Keratinocyte (primary cell): ENCODE measurements at places on chromosomes 1 and 21.

- no peak for DNase-seq
- H3K4me3 ChIP-seq: no peak overlapping the region
- H3K4me1 ChIP-seq: no peaks in the 10 kb centered on the region
- H3K36me3 ChIP-seq: no peaks in the 10 kb centered on the region
- H3K27me3 ChIP-seq: no peaks in the 10 kb centered on the region
Measured at GRCh38 chr1:88150330-88150729, 533.7 kb upstream of the PKN2 start.

DNA sequence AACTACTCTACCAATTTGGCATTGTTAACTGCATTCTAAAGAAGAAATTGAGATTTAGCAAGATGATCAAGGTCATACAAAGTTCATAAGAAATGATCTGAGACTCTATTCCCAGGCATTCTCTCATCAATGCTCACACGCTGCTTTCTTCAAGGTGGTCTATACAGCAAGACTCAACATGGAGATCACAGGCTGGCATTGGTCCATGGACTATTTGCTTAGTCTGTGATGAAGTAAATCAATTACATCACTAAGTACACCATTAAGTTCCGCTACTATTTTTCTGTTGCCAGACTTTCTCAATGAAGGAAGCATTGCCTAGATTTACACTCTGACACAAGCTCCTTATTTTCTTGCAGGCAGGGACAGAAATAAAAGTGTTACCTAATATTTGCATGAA is 51.9 kb upstream of the CYP2J2 start:
- no peaks in the 10 kb centered on the region for H3K36me3 ChIP-seq
- H3K4me3 ChIP-seq: no peak overlapping the region
- DNase-seq: no peak
- no peaks in the 10 kb centered on the region for H3K27me3 ChIP-seq
- no peaks in the 10 kb centered on the region for H3K4me1 ChIP-seq
- H3K27ac ChIP-seq: no peak overlapping the region

GRCh38 chr1:116971965-116972673 is 29.4 kb upstream of the CD101 start:
- H3K36me3 ChIP-seq: peaks cover 15% of the 10 kb centered on the region
- H3K4me1 ChIP-seq: peaks cover 16% of the 10 kb centered on the region
- H3K27me3 ChIP-seq: no peaks in the 10 kb centered on the region
- H3K4me3 ChIP-seq: no peak overlapping the region
- peak overlapping the region; percentile 67 for H3K27ac ChIP-seq
- no peak for DNase-seq

DNA sequence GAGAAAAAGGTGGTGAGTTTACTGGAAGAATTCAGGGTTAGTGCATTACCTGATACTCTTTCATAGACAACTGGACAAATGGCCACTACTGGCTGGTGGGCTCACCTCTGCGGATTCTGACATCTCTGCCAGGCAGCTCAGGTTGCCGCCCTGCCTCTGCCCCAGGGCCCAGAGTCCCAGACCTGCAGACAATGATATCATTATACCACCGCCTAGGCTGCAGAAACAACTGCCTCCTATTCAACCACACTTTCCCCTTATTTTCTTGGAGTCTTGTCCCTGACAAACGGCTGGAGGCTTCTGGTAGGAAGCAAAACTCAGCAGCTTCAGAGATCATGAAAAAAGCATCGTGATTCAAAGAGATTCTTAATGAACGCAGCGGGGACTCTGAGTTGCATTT is 37.0 kb downstream of the IRF2BP2 start:
- no peaks in the 10 kb centered on the region for H3K27me3 ChIP-seq
- H3K4me3 ChIP-seq: no peak overlapping the region
- no peak for DNase-seq
- H3K36me3 ChIP-seq: no peaks in the 10 kb centered on the region

DNA sequence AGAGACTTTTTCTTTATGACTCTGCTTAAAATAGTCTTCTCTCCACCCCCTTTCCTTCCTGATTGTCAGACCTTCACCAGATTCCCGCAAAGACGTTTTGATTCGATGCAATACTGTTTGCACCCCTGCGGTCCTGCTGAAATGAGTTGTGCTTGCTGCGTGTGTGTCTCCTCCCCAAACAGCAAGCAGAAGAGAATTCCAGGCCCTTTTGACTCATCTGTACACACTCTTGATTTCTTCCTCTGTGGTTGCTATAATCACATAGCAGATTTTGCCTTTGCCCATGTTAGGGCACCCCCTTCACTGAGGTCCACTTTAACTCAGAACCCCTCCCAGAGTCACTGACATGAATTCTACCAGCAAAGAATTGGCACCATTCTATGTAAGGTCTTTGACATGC is 136.5 kb downstream of the ZZZ3 start:
- H3K27ac ChIP-seq: no peak overlapping the region
- no peak for DNase-seq
- H3K27me3 ChIP-seq: no peaks in the 10 kb centered on the region
- H3K4me3 ChIP-seq: no peak overlapping the region
- no peaks in the 10 kb centered on the region for H3K4me1 ChIP-seq
- H3K36me3 ChIP-seq: no peaks in the 10 kb centered on the region

- H3K4me1 ChIP-seq: peaks cover 38% of the 10 kb centered on the region
- DNase-seq: no peak
- no peak overlapping the region for H3K4me3 ChIP-seq
- H3K27me3 ChIP-seq: no peaks in the 10 kb centered on the region
- H3K27ac ChIP-seq: peak overlapping the region; percentile 80
Measured at GRCh38 chr1:33221385-33221758, 34.9 kb upstream of the ZNF362 start.

DNA sequence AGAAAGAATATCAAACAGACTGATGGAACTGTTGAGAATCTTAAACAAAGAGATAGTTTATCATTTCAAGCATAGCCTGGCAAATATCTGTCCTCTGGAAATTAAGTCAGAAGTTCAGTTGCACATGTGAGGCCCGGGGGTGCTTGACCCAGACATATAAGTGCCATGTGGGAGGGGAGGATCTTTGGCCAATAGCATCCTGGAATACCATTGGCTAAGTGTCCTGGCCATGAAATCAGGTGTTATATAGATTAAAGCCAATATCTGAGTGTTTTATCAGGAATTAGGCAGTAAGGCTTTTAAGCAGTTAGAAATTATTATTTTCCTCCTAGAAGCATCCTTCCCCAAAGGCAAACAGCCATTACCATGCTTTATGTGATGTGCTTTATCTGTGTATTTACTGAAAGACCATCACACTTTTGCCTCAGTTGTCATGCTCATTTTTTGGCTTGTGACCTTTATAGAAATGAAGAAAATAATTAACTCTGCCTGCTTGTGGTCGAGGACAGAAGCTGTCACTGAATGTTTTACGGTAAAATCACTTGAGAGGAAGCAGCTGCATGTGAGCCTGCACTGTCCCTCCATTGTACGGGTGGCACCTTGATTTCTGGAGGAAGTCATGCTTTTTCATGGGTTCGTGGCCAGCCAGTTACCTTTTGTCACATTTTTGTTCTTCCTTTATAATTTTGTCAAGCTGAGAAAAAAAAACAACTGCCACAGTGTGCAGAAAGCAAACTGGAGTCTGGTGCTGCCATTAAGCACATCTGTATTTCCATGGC is 259.9 kb upstream of the FMN2 start:
- no peaks in the 10 kb centered on the region for H3K36me3 ChIP-seq
- no peaks in the 10 kb centered on the region for H3K4me1 ChIP-seq
- DNase-seq: no peak
- H3K27ac ChIP-seq: no peak overlapping the region

DNA sequence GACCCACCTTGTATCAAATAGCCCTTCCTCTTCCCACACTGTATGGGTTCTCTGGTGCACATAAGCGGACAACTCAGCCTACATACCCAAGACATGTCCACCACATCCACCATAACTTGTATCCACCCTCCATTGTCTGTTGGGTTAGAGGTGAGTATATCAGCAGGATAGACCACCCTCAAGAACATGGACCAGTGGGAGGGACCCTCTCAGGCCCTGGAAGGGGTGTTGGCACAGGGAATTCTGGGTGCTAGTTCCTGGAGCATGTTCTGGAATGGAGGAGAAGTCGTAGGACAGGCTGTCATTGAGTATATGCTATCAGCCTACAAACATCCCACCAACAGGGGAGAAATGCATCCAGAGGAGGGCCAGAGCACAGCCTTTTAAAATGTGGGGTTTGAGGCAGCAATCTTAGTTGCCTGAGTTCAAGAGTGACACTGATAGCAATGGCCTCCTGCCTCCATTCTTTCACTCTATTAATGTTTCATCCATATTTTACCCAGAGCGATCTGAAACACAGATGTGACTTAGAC is 7.5 kb downstream of the CD55 start:
- no peak overlapping the region for H3K27ac ChIP-seq
- H3K4me1 ChIP-seq: no peaks in the 10 kb centered on the region
- H3K36me3 ChIP-seq: peaks cover 26% of the 10 kb centered on the region
- H3K4me3 ChIP-seq: no peak overlapping the region
- no peaks in the 10 kb centered on the region for H3K27me3 ChIP-seq

GRCh38 chr21:42309753-42310213 is 5.4 kb downstream of the TFF3 start:
- no peak overlapping the region for H3K4me3 ChIP-seq
- no peak overlapping the region for H3K27ac ChIP-seq
- H3K4me1 ChIP-seq: peaks cover 2% of the 10 kb centered on the region
- DNase-seq: no peak

DNA sequence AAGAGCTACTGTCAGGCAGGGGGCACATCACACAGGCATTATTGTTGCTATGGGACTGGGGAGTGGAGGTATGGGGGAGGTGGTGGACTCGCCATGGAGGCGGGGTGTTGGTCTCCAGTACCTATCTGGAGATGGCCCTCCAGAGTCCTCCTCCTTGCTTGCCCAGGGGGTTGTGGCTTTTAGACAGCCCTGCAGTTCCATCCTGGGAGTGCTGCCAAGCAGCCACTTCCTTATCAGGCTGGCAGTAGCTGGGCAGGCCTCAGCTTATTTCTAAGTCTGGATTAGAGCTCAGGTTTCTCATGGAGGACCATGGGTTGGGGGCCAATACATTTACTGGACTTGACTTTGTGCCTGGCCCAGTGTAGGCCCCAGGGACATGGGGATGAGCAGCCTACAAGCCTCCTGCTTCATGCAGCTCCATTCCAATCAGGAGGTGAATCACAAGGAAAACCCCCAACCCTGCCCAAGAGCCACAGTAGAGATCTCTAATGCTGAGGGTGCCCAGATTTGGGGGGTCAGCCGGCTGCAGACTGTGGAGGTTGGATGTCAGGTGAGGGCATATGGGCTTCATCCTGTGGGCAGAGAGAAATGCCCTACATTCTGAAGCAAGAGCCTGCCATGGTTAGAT is 210.7 kb upstream of the EDN2 start:
- DNase-seq: no peak
- H3K27ac ChIP-seq: no peak overlapping the region
- H3K4me3 ChIP-seq: no peak overlapping the region
- no peaks in the 10 kb centered on the region for H3K36me3 ChIP-seq
